Activated T-cell treated with anti-CD3 and anti-CD28 coated beads, Interleukin-2, amount 50 U/mL, for 72 hours (primary cell): ENCODE measurements at places on chromosomes 5 and 9.

- peaks cover 12% of the 10 kb centered on the region for H3K36me3 ChIP-seq
- no peak overlapping the region for H3K27ac ChIP-seq
- H3K4me3 ChIP-seq, result no peak overlapping the region
- peaks cover 30% of the 10 kb centered on the region for H3K4me1 ChIP-seq
Measured at GRCh38 chr5:111367115-111367514, 142.9 kb downstream of the CAMK4 start.

DNA sequence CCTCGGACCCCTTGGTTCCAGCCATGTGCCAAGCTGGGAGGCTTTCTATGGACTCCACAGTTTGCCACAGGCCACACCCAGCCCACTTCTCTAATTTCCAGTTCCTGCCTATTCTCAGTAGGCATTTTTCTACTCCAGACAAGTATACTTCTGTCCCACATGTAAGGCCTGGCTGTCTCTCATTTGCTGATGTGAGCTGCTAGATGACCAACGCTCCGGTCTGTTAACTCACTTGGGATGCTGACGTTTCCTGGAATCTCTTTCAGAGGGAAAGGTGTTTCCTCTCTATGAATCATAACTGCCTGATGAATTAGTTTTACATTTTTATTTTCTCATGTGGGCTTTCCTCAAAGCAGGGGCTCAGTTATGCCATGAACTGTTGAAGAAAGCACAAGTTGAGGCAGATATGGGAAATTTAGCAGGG is 36.3 kb downstream of the ERGIC1 start:
- H3K4me3 ChIP-seq, result no peak overlapping the region
- H3K27me3 ChIP-seq, result no peaks in the 10 kb centered on the region
- peaks cover 21% of the 10 kb centered on the region for H3K4me1 ChIP-seq

DNA sequence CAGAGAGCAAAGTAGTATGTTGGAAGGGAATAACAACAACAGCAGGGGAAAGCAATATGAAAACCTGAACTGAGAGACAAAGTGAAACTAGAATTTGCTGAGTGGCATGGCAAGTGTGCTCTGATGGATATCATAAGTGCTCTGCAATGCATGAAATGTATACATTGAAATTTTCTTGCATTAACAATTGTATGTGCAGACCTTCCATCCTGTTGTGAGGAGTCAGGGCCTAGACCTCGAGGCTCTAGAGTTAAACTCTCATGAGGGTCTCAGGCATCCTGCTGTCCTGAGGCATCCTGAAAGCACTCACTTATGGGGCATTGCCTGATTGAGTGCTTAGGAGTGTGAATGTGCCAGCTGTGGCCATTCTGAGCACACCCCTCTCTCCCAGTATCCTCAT is 1.1 kb downstream of the ECM2 start:
- no peaks in the 10 kb centered on the region for H3K4me1 ChIP-seq
- H3K4me3 ChIP-seq, result peak overlapping the region; percentile 55
- no peaks in the 10 kb centered on the region for H3K27me3 ChIP-seq
- no peak for DNase-seq
- H3K36me3 ChIP-seq, result no peaks in the 10 kb centered on the region

DNA sequence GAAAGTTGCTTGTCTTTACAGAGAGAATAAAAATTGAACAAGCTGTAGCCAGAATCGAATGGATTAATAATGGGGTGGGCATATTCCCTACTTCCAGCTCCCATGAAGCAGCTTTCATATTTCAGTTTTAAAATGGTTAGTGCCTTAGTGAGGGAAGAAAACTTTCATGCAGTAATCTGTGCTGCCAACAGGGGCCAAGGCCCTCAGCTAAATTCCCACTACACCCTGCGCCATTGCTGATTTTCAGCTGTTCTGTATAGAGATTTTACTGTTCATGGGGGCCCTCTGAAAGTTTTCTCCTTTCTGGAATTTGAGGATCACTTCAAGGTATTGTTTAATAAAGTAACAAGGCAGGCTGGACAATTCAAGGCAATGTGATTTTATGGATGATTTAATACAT is 58.2 kb downstream of the CAST start:
- peaks cover 27% of the 10 kb centered on the region for H3K4me1 ChIP-seq
- H3K36me3 ChIP-seq, result peaks cover 3% of the 10 kb centered on the region
- H3K27ac ChIP-seq, result no peak overlapping the region
- DNase-seq, result no peak
- H3K4me3 ChIP-seq, result no peak overlapping the region
- no peaks in the 10 kb centered on the region for H3K27me3 ChIP-seq

GRCh38 chr5:173866858-173867679 is 21.1 kb upstream of the CPEB4 start:
- no peaks in the 10 kb centered on the region for H3K4me1 ChIP-seq
- H3K27me3 ChIP-seq, result peaks cover 11% of the 10 kb centered on the region
- no peaks in the 10 kb centered on the region for H3K36me3 ChIP-seq
- H3K4me3 ChIP-seq, result no peak overlapping the region
- H3K27ac ChIP-seq, result no peak overlapping the region

- peaks cover 5% of the 10 kb centered on the region for H3K4me1 ChIP-seq
- H3K4me3 ChIP-seq, result no peak overlapping the region
- no peaks in the 10 kb centered on the region for H3K36me3 ChIP-seq
Measured at GRCh38 chr5:116038817-116039216, 6.5 kb downstream of the ARL14EPL start.

- no peak overlapping the region for H3K27ac ChIP-seq
- no peaks in the 10 kb centered on the region for H3K4me1 ChIP-seq
- no peak overlapping the region for H3K4me3 ChIP-seq
- no peaks in the 10 kb centered on the region for H3K36me3 ChIP-seq
- H3K27me3 ChIP-seq, result no peaks in the 10 kb centered on the region
Measured at GRCh38 chr5:112551419-112552032, 132.4 kb upstream of the EPB41L4A start.

DNA sequence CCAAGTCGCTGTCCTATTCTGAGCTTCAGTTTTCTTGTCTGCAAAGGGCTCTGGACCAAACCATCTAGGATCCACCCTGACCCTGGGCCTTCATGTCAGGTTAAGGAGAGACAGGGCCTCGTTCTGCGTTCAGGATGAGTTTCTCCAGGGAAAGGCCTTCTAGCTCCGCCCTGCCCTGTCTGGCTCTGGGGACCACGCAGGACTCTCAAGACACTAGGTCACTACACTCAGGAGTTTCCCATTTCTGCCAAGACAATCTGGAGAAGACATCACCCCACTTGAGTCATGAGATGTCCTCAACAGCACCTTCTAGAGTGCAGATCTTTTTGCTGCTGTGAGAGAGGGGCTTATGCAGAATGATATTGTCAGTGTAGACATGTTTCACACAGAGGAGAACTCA is 53.2 kb upstream of the KCNMB1 start:
- no peak overlapping the region for H3K4me3 ChIP-seq
- H3K27me3 ChIP-seq, result no peaks in the 10 kb centered on the region
- no peaks in the 10 kb centered on the region for H3K4me1 ChIP-seq
- H3K36me3 ChIP-seq, result no peaks in the 10 kb centered on the region
- no peak for DNase-seq

- no peak overlapping the region for H3K4me3 ChIP-seq
- no peaks in the 10 kb centered on the region for H3K4me1 ChIP-seq
- no peak overlapping the region for H3K27ac ChIP-seq
- H3K36me3 ChIP-seq, result no peaks in the 10 kb centered on the region
- DNase-seq, result no peak
Measured at GRCh38 chr5:16140944-16141343, 38.6 kb downstream of the MARCHF11 start.

GRCh38 chr5:109876030-109876725 is 186.5 kb downstream of the MAN2A1 start:
- H3K27me3 ChIP-seq, result no peaks in the 10 kb centered on the region
- peaks cover 39% of the 10 kb centered on the region for H3K4me1 ChIP-seq
- H3K27ac ChIP-seq, result no peak overlapping the region
- H3K4me3 ChIP-seq, result no peak overlapping the region
- no peak for DNase-seq
